AG04450 (cell line): ENCODE measurements at places on chromosomes 5 and 9. TPM values are rescaled to one million over a fixed set of nuclear protein-coding genes. Genes with fewer than 3 reads are reported as not detected.

Gene UGT3A1
- not detected in 2 replicates for polyA plus RNA-seq

Gene FRMD3
- polyA plus RNA-seq, result 0.09 and 0.10 TPM in 2 replicates

Gene TMEM215
- not detected in 2 replicates for polyA plus RNA-seq

Gene C5orf52
- not detected in 2 replicates for polyA plus RNA-seq

Gene ARID3C
- not detected in 2 replicates for polyA plus RNA-seq

GRCh38 chr5:16574789-16575721 lies 41.7 kb downstream of the RETREG1 start:
- DNase-seq, result peak; percentile 47

GRCh38 chr5:176427971-176428370 lies 11.6 kb upstream of the CLTB start:
- no peak for DNase-seq

DNA sequence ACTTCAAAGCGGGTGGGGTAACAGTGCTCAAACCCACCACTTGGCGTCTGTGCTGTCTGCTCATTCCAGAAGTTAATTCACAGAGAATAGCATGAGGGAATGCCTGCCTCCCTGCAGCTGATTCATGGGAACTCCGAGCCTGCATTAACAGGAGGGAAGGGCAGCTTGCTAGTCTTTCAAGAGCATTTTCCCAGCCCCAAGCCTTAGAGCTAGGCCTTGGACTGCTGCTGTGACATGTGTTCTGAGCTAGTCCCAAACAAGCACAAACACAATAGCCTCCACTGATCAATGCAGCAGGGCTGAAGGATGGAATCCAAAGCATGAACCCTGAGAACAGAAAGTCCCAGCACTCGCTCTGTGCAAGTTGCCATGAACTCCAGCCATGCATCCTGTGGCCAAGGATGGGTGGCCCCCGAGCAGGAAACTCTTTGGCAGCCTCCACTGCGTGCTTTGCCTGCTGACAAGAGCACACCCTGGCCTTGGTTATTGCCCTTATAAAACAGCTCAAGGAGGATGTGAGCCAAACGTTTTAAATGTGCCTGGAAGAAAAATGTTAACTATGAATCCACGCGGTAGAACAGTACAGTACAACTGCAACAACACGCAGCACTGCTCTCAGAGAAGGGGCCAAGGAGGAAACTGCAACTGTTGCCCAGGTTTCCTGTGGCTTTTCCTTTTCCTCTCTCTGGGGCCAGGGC lies 653.1 kb upstream of the KLF4 start:
- DNase-seq, result no peak

DNA sequence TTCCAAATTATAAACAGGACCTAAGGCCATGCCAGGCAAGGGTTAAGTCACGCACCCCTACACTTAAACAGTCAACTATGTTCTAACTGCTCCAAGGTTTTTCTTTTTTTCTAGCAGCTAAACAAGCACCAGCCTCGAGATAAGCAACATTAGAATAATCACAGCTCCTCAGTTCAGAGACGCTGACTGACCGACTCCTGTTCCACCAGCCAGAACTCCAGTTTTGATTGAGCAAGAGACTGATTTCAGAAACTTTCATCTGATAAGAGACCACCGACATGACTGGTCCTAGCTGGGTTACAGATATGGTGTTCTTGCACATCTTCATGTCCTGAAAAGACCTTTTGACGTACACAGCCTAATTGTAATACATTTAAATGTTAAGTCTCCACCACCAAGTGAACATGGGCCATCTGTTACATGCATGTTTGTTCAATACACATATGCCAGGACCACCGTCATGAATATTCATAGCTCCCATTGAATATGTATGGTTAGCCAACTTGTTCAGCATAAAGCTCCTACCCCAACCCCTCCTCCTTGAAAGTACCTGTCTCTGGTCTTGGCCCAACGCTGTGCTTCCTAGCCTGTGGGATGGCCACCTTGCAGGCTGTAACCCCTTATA lies 23.7 kb upstream of the OTULINL start:
- no peak for DNase-seq

- DNase-seq, result no peak
Observed at GRCh38 chr9:16266648-16267276, 603.7 kb downstream of the BNC2 start.

DNA sequence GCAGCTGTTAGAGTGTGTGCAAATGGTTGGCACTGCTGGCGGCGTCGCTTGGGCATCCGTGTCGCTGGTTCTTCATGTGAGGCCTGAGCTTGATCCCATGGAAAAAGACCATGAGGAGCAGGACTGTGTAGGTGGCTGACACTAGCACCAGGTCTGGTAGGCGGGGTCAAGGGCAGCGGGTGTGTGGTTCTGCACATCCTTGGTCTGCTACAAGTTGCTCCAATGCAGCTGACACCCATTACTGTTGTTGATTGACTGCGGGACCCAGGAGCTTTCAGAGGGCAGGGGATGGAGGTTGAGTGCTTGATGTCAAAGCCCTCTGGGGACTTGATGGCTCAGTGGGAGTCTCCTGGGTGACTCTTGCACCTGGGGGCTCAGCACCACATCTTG lies 29.0 kb upstream of the PITX1 start:
- no peak for DNase-seq

DNA sequence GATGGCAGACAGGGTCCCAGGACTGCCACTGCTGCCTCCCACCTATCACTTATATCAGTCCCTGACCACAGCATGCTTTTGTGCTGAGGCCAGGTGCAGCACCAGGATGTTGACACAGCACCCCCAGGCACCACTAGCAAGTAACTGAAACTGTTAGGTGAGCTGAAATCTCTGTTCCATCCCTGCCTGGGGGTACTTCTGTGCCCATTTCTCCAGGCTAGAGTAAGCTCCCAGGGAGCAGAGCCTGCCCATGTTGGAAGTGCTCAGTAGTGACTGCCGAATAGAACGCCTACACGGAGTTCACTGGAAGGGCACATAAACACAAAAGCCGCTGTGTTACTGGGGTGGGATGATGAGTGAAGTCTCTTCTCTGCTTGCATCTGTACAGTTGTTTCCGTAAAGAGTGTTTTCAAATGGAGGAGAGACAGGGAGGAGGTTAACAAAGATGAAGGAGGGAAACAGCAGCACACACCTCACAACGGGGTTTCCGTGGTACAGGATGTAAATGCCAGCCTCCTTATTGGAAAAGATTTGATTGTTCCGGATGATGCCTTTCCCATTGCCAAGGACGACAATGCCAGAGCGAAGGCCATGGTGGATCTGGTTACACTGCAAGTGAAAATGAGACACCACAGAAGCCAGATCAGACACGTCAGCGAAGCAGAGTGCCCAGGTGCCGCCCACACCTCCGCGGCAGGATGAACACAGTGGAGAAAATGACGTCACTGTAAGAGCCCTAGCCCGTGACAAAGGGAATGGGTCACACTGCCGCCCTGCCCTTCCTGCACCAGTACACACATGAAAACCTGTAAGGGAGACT lies 43.1 kb downstream of the POLR1E start:
- DNase-seq, result no peak

DNA sequence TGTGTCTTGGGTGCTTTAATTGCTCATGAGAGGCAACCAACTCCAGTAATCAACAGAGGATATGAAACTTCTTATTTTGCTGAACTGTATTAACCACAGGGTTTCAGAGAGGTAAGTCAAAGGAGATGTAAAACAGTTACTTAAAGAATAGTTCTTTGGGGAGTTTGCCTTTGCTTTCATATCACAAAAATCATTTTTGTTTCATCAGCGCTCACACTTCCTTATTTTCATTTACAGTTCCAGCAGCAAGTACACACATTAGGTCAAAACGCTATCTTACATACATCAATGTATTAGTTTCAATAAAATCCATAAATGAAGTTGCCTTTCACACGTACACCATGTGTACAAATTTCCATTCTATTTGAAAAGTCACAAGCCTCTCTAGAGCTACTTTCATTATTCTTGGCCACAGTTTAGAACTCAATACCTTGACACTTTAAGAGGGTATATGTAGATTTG lies 50.1 kb downstream of the ST8SIA4 start:
- no peak for DNase-seq

DNA sequence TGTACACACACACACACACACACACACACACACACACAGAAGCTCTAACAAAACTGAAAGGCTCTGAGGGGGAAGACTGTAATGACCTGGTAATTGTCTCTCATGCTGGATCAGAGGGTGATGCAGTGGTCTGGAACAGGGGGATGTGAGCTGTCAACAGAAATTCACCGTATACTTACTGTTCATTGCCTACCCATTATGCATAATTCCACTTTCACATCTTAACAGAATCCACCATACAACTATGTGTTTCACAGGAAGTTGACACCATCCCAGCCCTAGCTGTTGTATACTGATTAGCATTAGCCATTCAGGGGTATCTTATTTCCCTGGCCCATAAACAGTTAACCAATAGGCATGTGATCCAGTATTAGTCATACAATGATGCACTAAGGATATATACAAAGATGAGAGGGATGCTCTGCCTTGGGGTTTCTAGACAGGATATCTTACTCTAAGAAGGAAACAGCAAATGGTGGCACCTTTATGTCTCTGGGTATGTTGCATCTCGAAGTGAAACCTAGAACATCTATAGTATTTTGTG lies 396.5 kb upstream of the BRINP1 start:
- no peak for DNase-seq

- DNase-seq, result no peak
Observed at GRCh38 chr9:122315534-122315933, 50.9 kb downstream of the MRRF start.

DNA sequence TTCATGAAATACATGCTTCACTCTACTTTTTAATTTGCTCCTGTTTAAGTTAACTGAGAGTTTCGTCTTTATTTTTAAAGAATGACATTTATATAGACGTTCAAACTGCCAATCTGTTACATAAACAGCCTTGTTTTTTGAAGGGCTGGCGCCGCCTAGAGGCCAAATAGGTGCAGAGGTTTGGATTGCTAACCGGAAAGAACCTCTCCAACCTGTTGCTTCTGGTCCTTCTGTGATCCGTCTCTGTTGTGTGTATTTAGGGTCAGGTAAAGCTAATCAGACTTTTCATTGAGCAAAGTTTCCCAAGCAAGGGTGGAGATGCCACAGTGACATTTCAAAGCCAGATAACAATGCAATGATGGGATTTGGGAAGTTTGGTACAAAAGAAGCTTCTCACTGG lies 39.5 kb upstream of the GLIS3 start:
- DNase-seq, result peak; percentile 58

DNA sequence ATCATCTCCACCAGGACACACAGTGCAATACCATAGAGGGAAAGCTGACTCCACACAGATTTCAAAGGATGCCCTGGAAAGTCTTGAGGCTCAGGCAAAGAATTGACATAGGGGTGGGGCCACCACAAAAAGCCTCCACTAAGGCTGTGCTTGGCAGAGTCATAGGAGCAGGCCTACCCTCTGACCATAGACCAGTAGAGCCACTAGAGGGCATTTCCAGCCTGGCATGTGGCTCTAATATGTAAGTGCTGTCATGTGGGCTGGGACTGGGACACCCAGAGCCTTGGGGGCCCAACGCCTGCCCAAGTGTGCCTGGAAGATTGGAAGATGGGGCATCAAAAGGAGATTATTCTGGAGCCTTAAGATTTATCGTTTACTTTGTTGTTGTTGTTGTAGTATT lies 726.0 kb downstream of the DNAH5 start:
- no peak for DNase-seq
